GM04503 (cell line): ENCODE measurements at places on chromosomes 12 and 14.

DNA sequence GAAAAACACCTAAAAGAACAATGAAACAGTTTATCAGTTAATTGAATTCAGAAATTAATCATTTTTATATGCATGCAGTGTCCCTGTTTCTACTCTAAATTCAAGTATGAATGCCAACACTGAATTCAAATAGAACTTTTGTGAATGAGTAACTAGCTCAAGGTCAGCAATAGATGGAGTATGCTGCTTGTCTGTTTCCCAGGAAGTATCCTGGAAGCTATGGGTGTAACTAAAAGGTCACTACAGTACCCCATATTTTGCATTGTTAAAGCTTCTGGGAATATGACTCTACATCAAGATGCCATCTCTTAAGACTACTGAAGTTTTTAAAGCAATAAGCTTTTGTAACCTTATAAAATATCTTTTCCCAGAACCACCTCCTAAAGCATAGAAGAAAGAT, 681.4 kb upstream of the FBXO33 start:
- no peak for DNase-seq

GRCh38 chr12:79151956-79152355, 287.4 kb downstream of the SYT1 start:
- no peak for DNase-seq

GRCh38 chr12:13100605-13100881, 2.9 kb downstream of the GSG1 start:
- DNase-seq: no peak

DNA sequence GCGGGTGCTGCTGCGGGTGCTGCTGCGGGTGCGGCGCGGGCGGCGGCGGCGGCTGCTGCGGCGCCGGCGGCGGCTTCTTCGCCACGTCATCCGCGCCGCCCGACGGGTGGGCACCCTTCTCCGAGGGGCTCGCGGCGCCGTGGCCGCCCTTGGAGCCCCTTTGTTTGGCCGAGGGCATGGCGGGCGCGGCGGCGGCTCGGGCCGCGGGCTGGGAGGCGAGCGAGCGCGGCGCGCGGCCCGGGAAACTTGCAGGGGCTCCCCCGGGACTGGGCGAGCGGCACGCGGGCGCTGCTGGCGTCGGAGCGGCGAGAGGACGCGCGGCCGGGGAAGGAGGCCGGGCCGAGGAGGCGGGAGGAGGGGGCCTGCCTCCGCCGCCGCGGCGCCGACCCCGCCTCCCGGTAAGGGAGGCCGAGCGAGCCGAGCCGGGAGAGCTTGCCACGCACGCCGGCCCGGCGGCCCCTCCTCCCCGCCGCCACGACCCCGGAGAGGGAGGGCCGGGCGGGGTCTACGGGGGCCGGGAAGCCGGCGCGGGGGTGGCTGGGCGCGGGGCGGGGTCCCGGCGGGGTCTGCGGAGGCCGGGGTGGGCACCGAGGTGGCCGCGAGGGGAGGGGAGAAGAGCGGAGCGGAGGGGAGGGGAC, at the start of gene CKAP4:
CKAP4 (minus strand) TSS at position 347 of the 638 bp plus-strand sequence; CDS start at position 178, 169 bp downstream.
- peak; percentile 23 for DNase-seq

GRCh38 chr12:67450441-67450840, 181.3 kb downstream of the CAND1 start:
- DNase-seq: no peak

DNA sequence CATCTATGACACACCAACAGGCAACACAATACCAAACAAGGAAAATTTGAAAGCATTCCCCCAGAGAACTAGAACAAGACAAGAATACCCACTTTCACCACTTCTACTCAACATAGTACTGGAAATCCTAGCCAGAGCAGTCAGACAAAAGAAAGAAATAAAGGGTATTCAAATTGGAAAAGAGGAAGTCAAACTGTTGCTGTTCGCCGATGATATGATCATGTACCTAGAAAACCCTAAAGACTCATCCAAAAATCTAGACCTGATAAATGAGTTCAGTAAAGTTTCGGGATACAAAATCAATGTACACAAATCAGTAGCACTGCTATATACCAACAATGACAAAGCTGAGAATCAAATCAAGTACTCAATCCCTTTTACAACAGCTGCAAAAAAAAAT, 8.1 kb upstream of the ATL1 start:
- DNase-seq: no peak

- no peak for DNase-seq
Observed at GRCh38 chr12:8156845-8157244, at the start of gene ZNF705A. Gene ZNF705A, plus strand, starts transcription at chr12:8157015. Its CDS starts 15,611 bp downstream, at chr12:8172626.

GRCh38 chr12:103588680-103589079, 1.6 kb downstream of the STAB2 start:
- DNase-seq: no peak

- no peak for DNase-seq
Observed at GRCh38 chr12:31029916-31030562, 43.6 kb upstream of the DDX11 start.

DNA sequence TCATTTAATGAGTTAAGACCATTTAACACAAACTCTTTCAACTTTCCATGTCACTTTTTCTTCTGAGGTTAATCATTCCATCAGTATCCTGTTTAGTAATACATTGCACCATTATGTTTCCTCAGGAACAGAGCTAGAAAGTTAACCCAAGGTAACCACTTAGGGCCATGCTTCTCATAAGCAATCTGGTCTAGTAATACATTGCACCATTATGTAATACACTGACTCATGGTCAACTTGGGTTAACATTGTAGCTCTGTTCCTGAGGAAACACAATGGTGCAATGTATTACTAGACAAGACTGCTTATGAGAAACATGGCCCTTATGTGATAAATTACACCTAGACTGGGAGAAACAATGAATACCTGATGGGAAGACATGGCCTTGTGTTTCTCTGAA, 21.7 kb downstream of the ERH start:
- DNase-seq: peak; percentile 39

GRCh38 chr12:108629151-108629550, 4.5 kb downstream of the SELPLG start:
- no peak for DNase-seq

GRCh38 chr14:51860825-51861499, 550 bp downstream of the GNG2 start:
- no peak for DNase-seq

GRCh38 chr12:51218607-51219161, 822 bp upstream of the POU6F1 start:
- DNase-seq: no peak

- DNase-seq: no peak
Observed at GRCh38 chr12:14883686-14884085, 2.0 kb downstream of the MGP start.

DNA sequence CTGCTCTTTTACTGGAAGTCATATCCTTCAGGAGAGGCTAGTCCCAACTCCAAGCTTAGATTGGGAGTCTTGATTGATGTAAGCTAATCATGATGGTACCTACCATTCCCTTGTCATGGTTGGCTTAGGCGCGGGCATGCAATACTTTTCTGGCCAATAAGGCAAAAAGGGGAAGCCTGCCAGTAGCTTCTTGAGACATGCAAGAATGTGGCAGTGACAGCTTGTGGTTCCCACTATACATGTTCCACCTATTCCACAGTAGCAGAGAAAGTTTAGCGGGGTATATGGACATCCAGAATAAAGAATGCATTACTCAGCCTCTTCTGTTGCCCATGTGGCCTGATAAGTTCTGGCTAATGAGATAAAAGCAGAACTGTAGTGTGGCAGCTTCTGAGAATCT, 55.0 kb downstream of the AP5M1 start:
- DNase-seq: no peak

DNA sequence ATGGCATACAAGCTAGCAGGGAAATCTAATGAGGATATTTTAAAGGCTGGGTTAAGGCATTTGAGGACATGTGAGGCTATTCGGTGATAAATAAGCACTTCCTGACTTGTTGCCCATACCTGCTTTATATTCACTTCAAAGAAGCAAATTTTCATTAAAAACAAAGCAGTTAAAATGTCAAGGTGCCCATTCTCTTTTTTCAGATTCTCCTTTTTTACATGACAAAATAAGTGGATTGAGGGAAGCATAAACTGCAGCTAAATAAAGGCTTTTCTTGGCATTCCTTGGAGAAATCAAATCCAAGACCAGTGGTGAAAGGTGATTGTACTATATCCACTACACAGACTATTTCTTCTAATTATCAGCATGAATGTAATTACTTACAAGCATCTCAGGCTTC, 166.9 kb downstream of the PTCSC3 start:
- DNase-seq: no peak

- DNase-seq: no peak
Observed at GRCh38 chr12:99130808-99131553, 485.9 kb downstream of the APAF1 start.

DNA sequence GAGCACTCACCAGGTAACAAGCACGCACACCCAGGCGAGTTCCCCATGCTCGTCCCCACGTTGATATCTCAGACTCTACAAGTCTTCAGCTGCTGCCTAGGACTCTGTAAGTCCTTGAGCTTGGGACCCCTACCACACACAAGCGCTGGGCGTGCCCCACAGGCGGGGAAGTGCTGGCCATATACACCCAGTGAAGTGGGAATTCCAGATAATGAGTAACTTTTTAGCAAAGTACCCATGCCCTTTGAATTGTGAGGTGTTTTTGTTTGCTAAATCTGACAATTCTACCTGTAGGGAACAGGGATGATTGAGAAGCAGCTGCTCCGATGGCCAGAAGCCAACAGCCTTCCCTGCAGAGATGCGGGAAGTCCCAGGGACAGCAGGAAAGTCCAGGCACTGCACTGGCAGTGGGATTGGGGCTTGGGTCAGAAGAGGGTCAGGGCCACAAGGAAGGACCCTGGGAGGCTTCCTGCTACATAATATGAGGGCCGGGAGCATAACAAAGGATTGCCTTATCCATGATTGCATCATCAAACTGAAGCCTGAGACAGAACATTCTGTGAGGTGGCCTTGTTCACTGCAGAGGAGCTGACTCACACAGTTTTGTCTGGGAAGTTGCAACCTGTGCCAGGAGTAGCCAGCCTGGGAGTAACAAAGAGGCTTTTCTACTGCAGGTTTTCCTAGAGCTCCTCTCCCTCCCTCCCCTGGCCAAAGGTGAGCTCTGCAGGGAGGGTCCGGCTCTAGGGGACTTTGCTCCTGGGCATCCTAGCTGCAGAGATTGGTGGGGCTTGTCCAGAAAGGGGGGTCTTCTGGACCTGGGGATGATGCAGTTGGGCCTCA, 13.2 kb upstream of the SERPINA3 start:
- peak; percentile 75 for DNase-seq

GRCh38 chr14:52146504-52146903, 77.6 kb upstream of the NID2 start:
- no peak for DNase-seq

- no peak for DNase-seq
Observed at GRCh38 chr14:77026930-77027537, 1.5 kb downstream of the IRF2BPL start.

DNA sequence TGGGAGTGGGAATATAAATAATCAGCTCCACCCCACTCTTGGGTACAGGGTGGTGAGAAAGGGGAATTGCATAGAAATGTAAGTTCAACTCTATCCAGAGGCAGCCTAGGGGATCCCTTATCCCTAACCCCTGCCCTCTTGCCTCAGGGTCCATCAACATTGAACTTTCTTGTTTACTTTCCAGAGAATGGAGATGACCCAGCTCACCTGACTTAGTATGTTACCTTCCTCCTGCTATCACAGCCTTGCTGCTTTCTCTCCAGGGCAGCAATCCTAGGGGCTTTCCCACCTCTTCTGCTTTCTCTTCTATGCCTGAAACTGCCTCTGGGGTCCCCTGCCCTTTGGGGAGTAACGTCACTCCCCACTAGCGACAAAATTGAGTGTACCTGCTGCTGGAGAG, 2.7 kb downstream of the LRP1 start:
- no peak for DNase-seq

DNA sequence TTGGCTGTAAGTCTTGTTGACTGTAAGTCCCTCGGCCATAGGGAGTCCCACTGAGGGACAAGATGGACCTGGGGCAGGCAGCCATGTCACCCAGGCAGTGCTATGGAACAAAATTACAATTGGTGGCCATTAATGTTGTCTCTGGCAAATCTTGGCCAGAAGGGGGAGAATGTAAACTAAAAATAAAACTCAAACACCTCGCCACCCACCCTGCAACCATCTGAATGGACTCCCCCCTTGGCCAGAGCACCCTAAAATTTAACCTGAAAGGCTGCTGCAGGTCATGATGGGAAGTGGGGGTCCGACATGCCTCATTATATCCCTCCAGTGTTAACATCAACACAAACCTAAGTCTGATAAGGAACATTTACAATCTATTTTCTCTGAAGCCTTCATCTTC, 8.2 kb downstream of the SLC22A17 start:
- no peak for DNase-seq

GRCh38 chr14:91380610-91381371, 36.8 kb downstream of the CCDC88C start:
- no peak for DNase-seq

GRCh38 chr12:117472983-117473382, 111.6 kb upstream of the NOS1 start:
- DNase-seq: no peak

DNA sequence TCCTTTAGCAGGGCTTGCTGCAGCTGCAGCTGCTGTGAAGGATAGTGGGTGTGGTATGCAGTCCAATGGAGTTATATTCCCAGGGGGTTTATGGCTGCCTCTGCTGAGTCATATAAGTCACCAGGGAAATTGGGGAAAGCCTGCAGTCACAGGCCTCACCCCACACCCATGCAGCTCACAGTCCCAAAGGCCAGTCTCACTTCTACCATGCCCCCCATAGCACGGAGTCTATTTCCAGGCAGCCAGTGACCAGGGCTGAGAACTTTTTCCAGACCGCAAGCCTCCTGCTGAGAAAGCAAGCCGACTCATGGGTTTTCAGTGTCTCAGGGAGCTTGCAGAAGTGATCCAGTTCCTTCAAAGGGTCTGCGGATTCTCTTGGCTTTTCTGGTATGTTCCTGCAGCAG, 322.4 kb upstream of the CLEC14A start:
- peak; percentile 30 for DNase-seq

GRCh38 chr12:124518051-124518932, 49.1 kb downstream of the NCOR2 start:
- peak; percentile 98 for DNase-seq

- no peak for DNase-seq
Observed at GRCh38 chr12:115325858-115326257, 641.9 kb upstream of the TBX3 start.

- DNase-seq: no peak
Observed at GRCh38 chr12:30968211-30968610, 41.7 kb downstream of the TSPAN11 start.

GRCh38 chr12:50597200-50598195, 92.7 kb downstream of the DIP2B start:
- DNase-seq: no peak

- no peak for DNase-seq
Observed at GRCh38 chr12:88113871-88114270, 28.0 kb downstream of the CEP290 start.

GRCh38 chr14:95480109-95480886, 36.2 kb downstream of the SYNE3 start:
- no peak for DNase-seq

DNA sequence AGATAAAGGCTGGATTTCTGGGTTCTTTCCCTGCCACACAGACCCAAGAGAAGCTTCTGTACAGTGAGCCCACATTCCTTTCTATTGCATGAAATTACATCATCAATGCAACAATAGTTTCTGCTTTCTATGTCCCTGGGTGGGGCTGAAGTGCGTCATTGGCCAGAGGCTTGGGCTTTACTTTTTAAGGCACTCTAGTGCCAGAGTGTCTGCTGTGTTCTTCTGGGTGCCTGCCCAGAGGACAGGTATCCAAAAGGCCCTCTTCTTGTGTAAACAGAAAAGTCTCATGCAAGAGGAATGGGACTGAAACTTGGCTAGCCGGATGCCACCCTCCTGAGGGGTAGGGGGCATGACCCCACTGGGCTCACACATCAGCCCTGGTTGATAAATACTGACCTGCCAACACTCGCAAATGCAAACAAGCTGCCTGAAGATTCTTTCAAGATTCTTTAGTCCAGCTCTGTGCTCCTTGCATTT, 5.9 kb downstream of the KRT86 start:
- DNase-seq: peak; percentile 85

- DNase-seq: no peak
Observed at GRCh38 chr14:34404416-34404815, 57.6 kb downstream of the SPTSSA start.
